ENCODE measurements at places on chromosomes 3 and 15.
A peak's percentile ranks its signal among the peaks of the same experiment; 100 is the strongest.

GRCh38 chr3:141123677-141124410, 72.7 kb downstream of the SPSB4 start:
- H3K27ac ChIP-seq, result no peak overlapping the region
- H3K36me3 ChIP-seq, result no peaks in the 10 kb centered on the region
- DNase-seq, result no peak
- no peaks in the 10 kb centered on the region for H3K27me3 ChIP-seq
- no peaks in the 10 kb centered on the region for H3K4me1 ChIP-seq

DNA sequence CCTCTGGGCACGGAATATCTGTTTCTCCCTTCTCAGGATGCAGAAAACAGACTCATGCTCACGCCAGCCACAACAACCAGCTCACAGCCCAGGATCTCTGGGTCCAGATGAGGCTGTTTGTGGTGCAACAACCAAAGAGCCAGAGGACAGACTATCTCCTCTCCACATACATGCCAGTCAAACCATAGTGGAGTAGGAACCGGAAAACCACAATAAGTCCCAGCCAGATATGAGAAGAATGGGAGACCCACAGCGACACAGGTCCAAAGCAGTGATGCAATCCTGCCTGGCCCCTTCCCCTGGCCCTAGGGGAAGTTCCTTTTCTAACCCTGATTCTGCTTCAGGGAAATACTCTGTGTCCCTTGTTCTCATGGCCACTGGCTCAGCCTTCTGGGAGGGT, 27.6 kb downstream of the MEX3B start:
- DNase-seq, result no peak
- H3K4me3 ChIP-seq, result no peak overlapping the region
- no peaks in the 10 kb centered on the region for H3K4me1 ChIP-seq
- no peaks in the 10 kb centered on the region for H3K27me3 ChIP-seq

DNA sequence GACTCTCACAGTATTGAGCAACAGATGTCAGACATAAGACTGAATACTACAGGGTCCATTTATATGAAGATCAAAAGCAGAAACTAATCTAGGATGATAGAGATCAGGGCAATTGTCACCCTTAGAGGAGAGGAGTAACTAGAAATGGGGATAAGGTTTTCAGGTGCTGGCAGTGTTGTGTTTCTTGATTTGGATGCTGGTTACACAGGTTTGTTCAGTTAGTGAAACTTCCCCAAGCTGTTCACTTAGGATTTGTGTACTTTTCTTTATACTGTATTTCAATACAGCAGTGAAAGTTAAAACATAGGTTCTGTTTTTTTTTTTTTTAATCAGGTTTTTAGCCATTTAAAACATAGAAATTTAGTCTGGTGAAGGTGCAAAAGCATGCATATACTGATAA, 39.1 kb upstream of the CMTM7 start:
- H3K36me3 ChIP-seq, result no peaks in the 10 kb centered on the region
- DNase-seq, result no peak
- H3K27ac ChIP-seq, result no peak overlapping the region
- no peak overlapping the region for H3K4me3 ChIP-seq

DNA sequence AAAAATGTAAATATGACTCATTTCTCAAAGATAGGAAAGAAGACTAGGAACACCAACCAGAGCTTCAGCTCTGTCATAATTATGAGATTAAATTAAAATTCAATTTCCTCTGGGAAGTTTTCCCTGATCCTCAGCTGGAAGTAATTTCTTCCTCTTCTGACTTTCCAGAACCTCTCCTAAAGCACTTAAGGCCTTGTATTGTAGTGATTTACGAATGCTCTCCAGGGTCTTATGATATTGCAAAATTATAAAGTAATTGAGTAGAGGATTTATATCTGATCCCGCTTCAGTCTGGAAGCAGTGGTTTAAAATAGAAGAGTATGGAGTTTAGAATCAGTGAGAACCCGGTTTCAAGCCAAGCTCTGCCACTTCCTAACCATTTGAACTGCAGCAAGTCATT, 279.8 kb downstream of the ZPLD1 start:
- no peak overlapping the region for H3K27ac ChIP-seq
- no peak for DNase-seq
- H3K4me1 ChIP-seq, result no peaks in the 10 kb centered on the region
- H3K4me3 ChIP-seq, result no peak overlapping the region
- H3K27me3 ChIP-seq, result no peaks in the 10 kb centered on the region

- H3K27ac ChIP-seq, result peak overlapping the region; percentile 78
- no peaks in the 10 kb centered on the region for H3K36me3 ChIP-seq
- DNase-seq, result no peak
- peaks cover 8% of the 10 kb centered on the region for H3K4me1 ChIP-seq
- no peaks in the 10 kb centered on the region for H3K27me3 ChIP-seq
Measured at GRCh38 chr3:113151461-113152031, 59.8 kb upstream of the BOC start.
